LHCN-M2 (cell line): ENCODE measurements at places on chromosomes 6 and 20. TPM values are rescaled to one million over a fixed set of nuclear protein-coding genes. Genes with fewer than 3 reads are reported as not detected.

DNA sequence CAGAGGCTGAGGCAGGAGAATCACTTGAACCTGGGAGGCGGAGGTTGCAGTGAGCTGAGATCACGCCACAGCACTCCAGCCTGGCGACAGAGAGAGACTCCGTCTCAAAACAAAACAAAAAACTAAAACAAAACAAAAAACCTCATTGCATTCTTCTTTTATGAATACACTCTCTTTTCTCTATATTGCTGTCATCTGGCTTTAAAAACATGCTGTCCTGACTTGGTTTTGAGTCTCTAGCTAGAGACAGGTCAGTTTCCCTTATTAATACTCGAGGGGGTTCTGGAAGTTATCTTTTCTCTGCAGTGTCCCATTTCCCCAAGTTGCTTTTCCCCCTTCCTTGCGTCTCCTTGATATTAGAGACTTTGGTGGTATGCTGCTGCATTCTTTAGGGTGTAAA is 50.9 kb downstream of the RIOK1 start:
- peak; percentile 4 for DNase-seq

DNA sequence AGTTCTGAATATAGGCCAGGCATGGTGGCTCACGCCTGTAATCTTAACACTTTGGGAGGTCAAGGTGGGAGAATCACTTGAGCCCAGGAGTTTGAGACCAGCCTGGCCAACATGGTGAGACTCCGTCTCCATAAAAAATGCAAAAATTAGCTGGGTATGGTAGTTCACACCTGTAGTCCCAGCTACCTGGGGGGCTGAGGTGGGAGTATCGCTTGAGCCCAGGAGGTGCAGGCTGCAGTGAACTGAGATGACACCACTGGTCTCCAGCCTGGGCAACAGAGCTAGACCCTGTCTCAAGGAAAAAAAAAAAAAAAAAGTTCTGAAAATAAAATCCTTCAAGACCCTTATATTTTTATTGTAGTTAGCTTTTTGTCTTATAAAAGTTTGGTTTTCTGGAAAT is 11.7 kb upstream of the WTAP start:
- no peak for DNase-seq

DNA sequence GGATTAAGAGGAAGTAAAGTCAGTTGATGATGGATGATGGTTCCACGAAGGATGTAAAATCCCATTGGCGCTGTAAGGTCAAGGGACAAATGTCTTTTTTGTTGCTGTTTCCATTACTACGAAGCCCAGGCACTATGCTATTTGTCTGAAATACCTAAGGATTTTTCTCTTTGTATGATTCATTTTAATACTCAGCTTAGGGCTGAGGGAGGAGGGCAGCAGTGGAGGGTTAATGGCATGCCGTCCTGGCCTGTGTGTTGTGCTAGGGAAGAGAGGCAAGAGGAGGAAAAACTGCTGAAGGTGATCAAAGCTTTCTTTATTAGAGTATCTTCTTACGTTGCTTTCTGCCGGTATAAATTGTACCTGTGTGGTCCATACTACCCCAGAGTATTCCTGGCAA is 6.5 kb upstream of the SMOC2 start:
- no peak for DNase-seq

GRCh38 chr6:85641897-85642773 is 551 bp downstream of the SYNCRIP start:
- DNase-seq, result peak; percentile 47

DNA sequence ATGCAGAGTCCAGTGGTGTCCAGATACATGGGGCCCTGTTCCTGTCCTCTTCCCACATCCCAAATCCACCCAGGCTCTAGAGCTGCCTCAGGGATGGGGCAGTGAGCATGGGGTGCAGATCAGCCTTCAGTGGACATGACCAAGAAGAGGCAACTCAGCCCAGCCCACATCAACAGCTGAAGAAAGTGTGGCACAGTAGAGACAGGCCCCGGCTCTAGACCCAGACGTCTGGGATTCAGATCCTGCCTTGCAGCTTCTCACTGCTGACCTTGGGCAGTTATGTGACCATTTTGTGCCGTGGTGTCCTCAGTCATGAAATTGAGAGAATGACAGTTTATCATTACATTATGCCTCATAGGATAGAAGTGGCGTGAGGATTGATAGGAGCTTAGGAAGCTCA is 54.6 kb upstream of the CST7 start:
- no peak for DNase-seq

- no peak for DNase-seq
These were observed 401.7 kb downstream of the ZFAND3 start for GRCh38 chr6:38221251-38221650.

The TNF gene
- total RNA-seq, result not detected in 2 replicates

The SLC22A3 gene
- total RNA-seq, result 0.06 TPM in 1 of 2 replicates, not detected in the other
